ENCODE measurements at places on chromosomes 5 and 9.
A peak's percentile ranks its signal among the peaks of the same experiment; 100 is the strongest.

GRCh38 chr9:3900673-3901318 lies 375.0 kb upstream of the RFX3 start:
- H3K36me3 ChIP-seq: no peaks in the 10 kb centered on the region
- no peak for DNase-seq
- H3K4me3 ChIP-seq: no peak overlapping the region

DNA sequence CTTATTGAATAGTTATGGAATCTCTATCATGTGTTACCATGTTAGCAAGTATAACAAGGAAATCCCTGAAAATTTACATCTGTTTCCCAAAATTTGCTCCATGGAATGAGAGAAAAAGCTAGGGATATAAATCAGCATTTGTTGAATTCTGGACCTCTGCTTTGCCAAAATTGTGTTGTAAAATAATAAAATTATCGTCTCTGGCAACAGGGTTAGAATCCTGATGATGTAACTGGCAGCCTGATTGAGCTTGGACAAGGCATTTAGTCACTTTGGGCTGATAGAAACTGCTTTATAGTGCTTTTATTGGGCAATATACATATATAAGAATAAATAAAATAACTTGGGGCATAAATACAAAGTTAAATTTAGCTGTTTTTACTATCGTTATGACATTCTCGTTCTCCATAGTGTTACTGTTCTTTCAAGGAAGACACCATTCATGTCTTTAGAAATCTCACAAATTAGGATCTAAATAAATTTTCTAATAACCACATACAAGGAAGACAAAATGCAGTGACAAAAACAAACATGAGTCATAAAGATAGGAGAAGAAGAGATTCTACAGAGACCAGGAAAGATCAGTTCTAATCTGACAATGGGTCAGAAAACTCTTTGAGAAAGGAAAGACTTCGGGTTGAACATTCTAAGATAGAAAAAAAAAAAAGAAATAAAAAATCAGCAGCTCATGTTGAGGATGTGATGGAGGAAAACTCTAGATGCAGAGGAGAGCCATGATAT lies 145.0 kb upstream of the CDH10 start:
- H3K4me3 ChIP-seq: no peak overlapping the region
- no peak for DNase-seq
- H3K27me3 ChIP-seq: no peaks in the 10 kb centered on the region
- H3K27ac ChIP-seq: no peak overlapping the region
- H3K4me1 ChIP-seq: no peaks in the 10 kb centered on the region

DNA sequence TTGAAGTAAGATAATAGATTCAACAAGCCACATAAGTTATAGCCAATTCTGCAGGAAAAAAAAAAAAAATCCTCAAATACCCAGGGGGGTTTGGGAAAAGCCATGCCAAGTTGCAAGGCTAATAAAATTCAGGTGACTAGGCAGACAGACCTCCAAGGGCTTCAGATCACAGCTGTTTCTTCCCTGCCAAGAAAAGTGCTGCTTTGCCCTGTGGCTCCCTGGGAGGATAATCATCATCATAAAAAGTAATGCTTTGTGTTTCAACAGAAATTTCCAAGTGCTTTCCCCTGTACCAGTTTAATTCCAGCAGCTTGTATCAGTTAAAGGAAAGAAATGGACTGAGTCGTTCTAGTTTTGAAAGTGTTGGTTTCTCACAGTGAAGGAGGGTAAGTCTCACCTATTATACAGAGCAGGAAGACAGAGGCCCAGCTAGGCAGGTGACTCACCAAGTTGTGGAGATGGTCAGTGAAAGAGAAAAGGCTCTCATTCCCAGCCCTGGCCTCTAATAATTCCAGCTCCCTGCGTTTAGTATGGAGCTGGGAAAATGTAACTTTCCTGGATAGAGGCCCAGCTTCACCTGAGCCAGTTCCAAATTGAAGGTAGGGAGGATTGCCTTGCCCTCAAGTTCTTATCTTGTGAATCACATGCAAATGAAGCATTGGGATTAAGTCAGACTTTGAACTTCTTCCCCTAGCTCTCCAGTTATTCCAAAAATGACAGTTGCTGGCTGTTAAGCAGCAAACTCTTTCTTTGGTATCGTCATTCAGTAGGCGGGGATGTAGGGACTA lies 263.4 kb downstream of the GRIA1 start:
- no peak overlapping the region for H3K27ac ChIP-seq
- H3K4me3 ChIP-seq: no peak overlapping the region
- H3K27me3 ChIP-seq: peaks cover 2% of the 10 kb centered on the region
- H3K36me3 ChIP-seq: no peaks in the 10 kb centered on the region

- no peaks in the 10 kb centered on the region for H3K36me3 ChIP-seq
- H3K27me3 ChIP-seq: no peaks in the 10 kb centered on the region
- no peaks in the 10 kb centered on the region for H3K4me1 ChIP-seq
- H3K27ac ChIP-seq: no peak overlapping the region
Observed at GRCh38 chr5:157963761-157964160, 104.8 kb upstream of the CLINT1 start.

GRCh38 chr5:123351240-123351639 lies 72.0 kb downstream of the CEP120 start:
- H3K4me3 ChIP-seq: no peak overlapping the region
- H3K27me3 ChIP-seq: no peaks in the 10 kb centered on the region
- no peak overlapping the region for H3K27ac ChIP-seq
- DNase-seq: no peak
- H3K4me1 ChIP-seq: no peaks in the 10 kb centered on the region

- no peaks in the 10 kb centered on the region for H3K27me3 ChIP-seq
- peak overlapping the region; percentile 89 for H3K4me3 ChIP-seq
- DNase-seq: peak; percentile 65
- H3K36me3 ChIP-seq: no peaks in the 10 kb centered on the region
- H3K27ac ChIP-seq: peak overlapping the region; percentile 89
Observed at GRCh38 chr9:93133681-93134014, 403 bp downstream of the NINJ1 start.

DNA sequence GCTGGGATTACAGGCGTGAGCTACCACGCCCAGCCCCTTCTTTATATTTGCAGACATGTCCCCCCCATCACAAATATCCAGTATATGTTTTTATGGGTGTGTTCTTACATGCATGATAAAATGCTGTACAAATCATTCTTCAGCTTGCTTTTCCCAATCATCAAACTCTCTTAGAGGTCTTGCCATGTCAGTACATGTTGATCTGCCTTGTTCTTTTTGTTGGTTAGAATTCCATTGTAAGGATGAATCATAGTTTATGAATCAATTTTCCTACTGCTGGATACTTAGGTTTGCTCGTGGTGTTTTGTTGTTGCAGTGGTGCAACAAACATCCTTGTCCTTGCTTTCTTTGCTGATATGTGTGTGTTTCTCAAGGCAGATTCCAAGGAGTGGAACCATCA lies 79.9 kb upstream of the NEURL1B start:
- H3K27me3 ChIP-seq: no peaks in the 10 kb centered on the region
- no peak overlapping the region for H3K27ac ChIP-seq
- no peaks in the 10 kb centered on the region for H3K4me1 ChIP-seq
- H3K4me3 ChIP-seq: no peak overlapping the region
- no peak for DNase-seq

GRCh38 chr5:77881528-77881927 lies 105.4 kb upstream of the TBCA start:
- H3K4me3 ChIP-seq: no peak overlapping the region
- no peak overlapping the region for H3K27ac ChIP-seq
- H3K4me1 ChIP-seq: no peaks in the 10 kb centered on the region
- no peak for DNase-seq

- no peaks in the 10 kb centered on the region for H3K4me1 ChIP-seq
- no peak for DNase-seq
- H3K36me3 ChIP-seq: no peaks in the 10 kb centered on the region
Observed at GRCh38 chr9:24545285-24545684, 412 bp downstream of the IZUMO3 start.

GRCh38 chr9:128190516-128191405 lies 611 bp downstream of the CIZ1 start:
- peaks cover 14% of the 10 kb centered on the region for H3K36me3 ChIP-seq
- peak overlapping the region; percentile 78 for H3K4me3 ChIP-seq
- DNase-seq: no peak
- H3K4me1 ChIP-seq: peaks cover 24% of the 10 kb centered on the region
- H3K27ac ChIP-seq: peak overlapping the region; percentile 63
- no peaks in the 10 kb centered on the region for H3K27me3 ChIP-seq

DNA sequence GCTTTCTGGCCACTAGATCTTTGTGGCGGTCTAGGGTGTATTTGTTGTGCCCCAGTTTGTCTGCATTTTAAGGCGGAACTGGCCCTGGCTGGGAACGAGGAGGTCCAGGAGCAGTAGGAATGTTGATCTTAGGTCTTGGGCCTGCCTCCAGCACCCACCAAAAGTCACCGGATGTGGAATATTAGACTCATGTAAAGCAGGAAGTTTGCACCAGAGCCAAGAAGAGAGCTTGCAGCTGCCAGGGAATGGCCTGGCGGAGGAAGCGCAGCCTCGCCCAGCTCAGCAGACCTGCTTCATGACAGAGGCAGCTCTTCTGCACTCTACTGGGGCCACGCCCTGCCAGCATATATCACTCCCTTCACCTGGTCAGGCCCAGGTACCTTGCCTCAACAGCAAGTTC lies 3.3 kb downstream of the GPX3 start:
- no peak for DNase-seq
- peaks cover 12% of the 10 kb centered on the region for H3K36me3 ChIP-seq
- H3K27me3 ChIP-seq: no peaks in the 10 kb centered on the region
- no peak overlapping the region for H3K27ac ChIP-seq

GRCh38 chr5:137836997-137837396 lies 30.7 kb upstream of the MYOT start:
- DNase-seq: no peak
- no peaks in the 10 kb centered on the region for H3K36me3 ChIP-seq
- H3K27ac ChIP-seq: no peak overlapping the region
- H3K4me3 ChIP-seq: no peak overlapping the region

- H3K27me3 ChIP-seq: no peaks in the 10 kb centered on the region
- no peaks in the 10 kb centered on the region for H3K36me3 ChIP-seq
- no peak overlapping the region for H3K4me3 ChIP-seq
- H3K4me1 ChIP-seq: no peaks in the 10 kb centered on the region
- DNase-seq: no peak
Observed at GRCh38 chr5:147743678-147744374, 38.7 kb downstream of the JAKMIP2 start.

- no peaks in the 10 kb centered on the region for H3K36me3 ChIP-seq
- no peak overlapping the region for H3K27ac ChIP-seq
Observed at GRCh38 chr9:14106699-14107098, 207.2 kb downstream of the NFIB start.

GRCh38 chr5:157574456-157575380 lies 857 bp downstream of the ADAM19 start:
- H3K36me3 ChIP-seq: no peaks in the 10 kb centered on the region
- H3K4me1 ChIP-seq: peaks cover 40% of the 10 kb centered on the region
- peak; percentile 18 for DNase-seq
- H3K4me3 ChIP-seq: peak overlapping the region; percentile 68
- H3K27ac ChIP-seq: peak overlapping the region; percentile 47
- peaks cover 18% of the 10 kb centered on the region for H3K27me3 ChIP-seq

DNA sequence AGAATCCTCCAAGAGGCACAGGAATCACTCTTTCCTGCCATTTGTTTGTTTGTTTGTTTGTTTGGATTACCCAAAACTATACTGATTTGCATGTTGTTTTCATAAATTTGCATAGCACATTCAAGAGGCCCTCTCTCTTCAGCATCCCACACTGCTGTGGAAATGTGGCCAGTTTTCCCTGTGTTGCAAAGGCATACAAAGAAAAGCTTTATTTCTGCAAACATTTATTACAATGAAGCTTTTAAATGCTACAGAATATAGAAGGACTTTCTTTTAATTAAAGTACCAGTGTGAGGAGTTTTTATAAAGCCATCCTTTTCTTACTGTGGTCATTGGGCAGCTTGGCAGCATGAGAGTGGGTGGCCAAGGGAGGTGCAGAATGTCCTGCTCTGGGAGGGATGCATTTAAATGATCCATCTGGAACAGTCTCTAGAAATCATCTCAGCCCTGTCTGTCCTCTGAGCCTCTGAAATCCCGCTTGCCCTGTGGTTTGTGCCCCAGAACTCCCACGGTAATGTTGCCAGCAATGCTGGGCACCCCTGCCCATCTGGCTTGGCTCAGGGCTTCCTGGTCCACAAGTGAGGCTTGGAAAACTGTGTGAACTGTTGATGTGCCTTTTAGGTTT lies 356.8 kb upstream of the KIF2A start:
- DNase-seq: no peak
- H3K27me3 ChIP-seq: no peaks in the 10 kb centered on the region
- H3K4me3 ChIP-seq: no peak overlapping the region
- H3K27ac ChIP-seq: no peak overlapping the region
- H3K4me1 ChIP-seq: no peaks in the 10 kb centered on the region

DNA sequence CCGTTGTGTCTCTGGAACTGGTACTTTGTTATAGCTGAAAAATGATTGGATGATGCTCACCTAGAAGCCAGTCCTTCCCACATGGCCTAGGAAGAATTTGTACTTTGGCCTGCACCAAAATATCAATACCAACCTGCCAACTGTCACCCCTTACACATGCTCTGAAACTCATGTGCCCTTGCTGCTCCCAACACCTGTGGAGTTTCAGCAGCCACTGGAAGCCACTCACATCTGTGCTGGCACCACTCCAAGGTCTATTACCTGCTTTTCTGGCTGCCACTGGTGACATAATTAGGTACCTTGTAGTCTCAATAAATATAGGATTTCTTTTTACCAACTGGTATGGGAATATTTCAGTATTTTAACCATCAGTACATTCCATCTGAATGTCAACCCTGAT lies 363.6 kb downstream of the SH3GL2 start:
- no peak overlapping the region for H3K27ac ChIP-seq
- no peaks in the 10 kb centered on the region for H3K4me1 ChIP-seq
- H3K36me3 ChIP-seq: no peaks in the 10 kb centered on the region
- no peak overlapping the region for H3K4me3 ChIP-seq
- H3K27me3 ChIP-seq: no peaks in the 10 kb centered on the region

GRCh38 chr9:121734465-121734864 lies 83.0 kb downstream of the DAB2IP start:
- no peak for DNase-seq
- no peak overlapping the region for H3K4me3 ChIP-seq
- peaks cover 8% of the 10 kb centered on the region for H3K27me3 ChIP-seq
- peaks cover 56% of the 10 kb centered on the region for H3K4me1 ChIP-seq
- no peak overlapping the region for H3K27ac ChIP-seq

DNA sequence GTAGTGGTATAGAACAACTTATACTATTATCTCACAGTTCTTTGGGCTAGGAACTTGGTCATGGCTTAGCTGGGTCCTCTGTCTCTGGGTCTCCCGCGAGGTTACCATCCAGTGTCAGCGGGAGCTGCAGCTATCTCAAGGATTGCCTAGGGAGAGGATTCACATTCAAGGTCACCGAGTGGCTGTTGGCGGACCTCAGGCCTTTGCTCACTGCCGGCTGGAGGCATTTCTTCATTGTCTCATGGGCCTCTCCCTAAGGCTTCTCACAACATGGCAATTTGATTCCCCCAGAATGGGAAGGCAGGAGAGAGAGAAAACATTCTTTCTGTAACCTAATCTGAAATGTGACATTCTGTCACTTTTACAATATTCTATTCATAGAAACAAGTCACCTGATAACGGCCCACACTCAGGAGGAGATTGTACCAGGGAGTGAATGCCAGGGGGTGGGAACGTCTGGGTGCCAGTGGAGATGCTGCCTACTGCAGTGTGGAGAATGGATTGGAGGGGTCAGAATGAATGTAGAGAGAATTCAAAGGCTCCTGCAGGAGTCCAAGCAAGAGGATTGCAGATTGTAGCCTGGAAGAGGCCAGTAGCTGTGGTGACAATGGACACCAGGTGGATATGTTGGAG lies 29.5 kb upstream of the ANKRD18A start:
- H3K4me1 ChIP-seq: no peaks in the 10 kb centered on the region
- no peak overlapping the region for H3K27ac ChIP-seq
- no peak for DNase-seq
- H3K36me3 ChIP-seq: no peaks in the 10 kb centered on the region

- H3K27me3 ChIP-seq: no peaks in the 10 kb centered on the region
- H3K4me1 ChIP-seq: peaks cover 9% of the 10 kb centered on the region
- H3K36me3 ChIP-seq: peaks cover 35% of the 10 kb centered on the region
- no peak overlapping the region for H3K27ac ChIP-seq
- no peak for DNase-seq
Observed at GRCh38 chr5:169801781-169802180, 164.7 kb downstream of the DOCK2 start.
